ENCODE measurements at places on chromosomes 16 and 17.

GRCh38 chr16:76565542-76565941, 288.3 kb downstream of the CNTNAP4 start:
- no peak for DNase-seq

DNA sequence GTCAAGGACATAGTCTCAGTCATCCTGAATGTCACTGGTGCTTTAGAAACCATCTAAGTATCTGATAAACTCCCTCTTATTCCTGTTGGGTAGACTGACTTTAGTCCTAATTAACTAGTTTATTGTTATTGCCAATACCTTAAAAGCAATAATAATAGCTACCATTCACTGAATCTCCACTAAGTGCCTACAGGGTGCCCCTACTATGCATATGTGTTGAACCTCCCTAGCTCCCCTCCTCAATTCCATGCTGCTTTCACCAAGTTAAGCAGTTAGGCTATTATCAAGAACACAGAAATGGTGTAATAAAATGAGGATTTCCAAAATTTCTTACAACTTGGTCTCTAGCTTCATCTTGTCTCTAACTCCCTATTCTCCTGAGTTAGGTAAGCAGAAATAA, 87.5 kb upstream of the MTMR4 start:
- no peak for DNase-seq

GRCh38 chr17:79005063-79005861, 4.3 kb downstream of the CANT1 start:
- no peak for DNase-seq

DNA sequence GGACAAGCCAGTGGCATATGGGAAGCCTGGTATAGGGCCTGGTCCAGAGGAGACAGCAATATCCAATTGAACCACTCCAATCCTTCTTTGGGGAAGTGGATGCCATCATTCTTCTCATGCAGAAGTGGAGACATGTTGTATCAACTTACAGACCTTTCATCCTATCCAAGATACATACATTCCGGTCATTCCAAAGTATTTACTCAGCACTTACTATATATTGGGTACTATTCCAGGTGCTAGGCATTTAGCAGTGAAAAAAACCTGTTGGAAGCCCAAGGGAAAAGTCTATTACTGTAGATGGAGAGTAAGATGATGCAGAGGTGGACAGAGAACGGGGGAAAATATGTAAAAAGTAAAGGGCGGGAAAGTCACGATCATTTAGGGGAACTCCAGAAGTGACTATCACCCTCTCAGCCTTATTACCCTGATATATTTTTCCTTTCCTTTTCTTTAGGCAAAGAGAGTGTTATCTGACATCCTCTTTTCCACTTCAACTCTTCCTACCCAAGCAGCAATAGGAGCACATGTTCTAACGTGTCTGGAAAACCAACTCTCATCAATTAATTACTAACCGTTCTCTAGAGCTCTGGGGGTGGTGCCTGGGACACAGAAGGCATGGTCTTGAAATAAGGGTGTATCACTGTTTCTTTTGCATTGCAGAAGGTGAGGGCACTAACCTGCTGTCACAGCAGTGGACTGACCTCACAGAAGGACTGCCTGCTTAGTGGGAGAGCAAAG, 210.1 kb upstream of the MAF start:
- DNase-seq, result no peak
